ENCODE measurements at places on chromosomes 1 and 21.

GRCh38 chr1:232767305-232768074, 37.7 kb upstream of the MAP10 start:
- DNase-seq, result no peak

- DNase-seq, result no peak
Observed at GRCh38 chr1:221863635-221864034, 121.7 kb upstream of the DUSP10 start.

DNA sequence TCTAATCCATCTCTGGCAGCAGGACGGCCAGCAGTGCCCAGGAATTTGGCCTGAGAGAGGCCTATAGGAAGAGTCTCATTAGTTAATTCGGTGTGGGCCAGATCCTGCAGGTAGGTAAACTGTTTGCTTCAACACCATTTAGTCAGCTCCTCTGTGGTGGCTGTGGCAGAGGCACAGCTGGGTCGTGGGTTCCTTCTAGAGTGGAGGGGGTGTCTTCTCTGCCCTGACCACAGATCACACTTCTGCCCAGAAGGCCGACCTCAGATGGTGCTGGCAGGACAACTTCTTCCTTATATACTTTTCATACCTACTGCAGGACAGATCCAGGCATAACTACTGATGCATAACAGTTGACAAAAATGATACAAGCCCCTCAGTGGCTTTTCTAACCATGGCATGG, 281.4 kb downstream of the RPS6KC1 start:
- no peak for DNase-seq

DNA sequence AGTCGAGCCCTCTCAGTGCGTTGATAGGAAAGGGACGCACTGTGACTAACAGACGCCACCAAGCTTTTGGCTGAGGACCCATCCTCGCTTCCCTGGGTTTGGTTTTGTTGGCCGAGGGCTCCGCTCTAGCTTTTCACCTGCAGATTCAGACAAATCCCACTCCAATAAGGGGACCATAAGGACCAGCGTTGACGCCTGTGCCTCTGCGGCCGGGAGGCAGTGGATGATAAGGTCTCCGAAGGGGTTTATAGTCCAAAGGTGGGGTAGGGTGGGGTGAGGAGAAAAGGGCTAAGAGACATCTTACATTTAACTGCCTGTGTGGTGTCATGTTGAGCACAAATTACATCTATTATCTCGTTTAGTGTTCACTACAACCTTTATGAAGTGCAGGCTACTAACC, 760 bp downstream of the PEX14 start:
- DNase-seq, result no peak

GRCh38 chr21:34983680-34984086, 65.4 kb downstream of the RUNX1 start:
- peak; percentile 15 for DNase-seq

DNA sequence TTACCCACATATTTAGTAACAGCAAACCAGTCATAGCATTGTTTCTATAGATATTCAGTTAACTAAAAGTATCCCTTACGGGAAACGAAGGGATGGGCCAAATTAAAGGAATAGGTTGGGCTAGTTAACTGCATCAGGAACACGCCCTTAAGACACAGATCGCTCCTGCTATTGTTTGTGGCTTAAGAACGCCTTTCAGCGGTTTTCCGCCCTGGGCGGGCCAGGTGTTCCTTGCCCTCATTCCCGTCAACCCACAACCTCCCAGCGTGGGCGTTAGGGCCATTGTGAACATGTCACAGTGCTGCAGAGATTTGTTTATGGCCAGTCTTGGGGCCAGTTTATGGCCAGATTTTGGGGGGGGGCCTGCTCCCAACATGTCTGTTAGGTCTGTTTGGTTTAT, 14.7 kb downstream of the TNFRSF18 start:
- DNase-seq, result no peak

- no peak for DNase-seq
Observed at GRCh38 chr1:185734929-185735700, 924 bp downstream of the HMCN1 start.

DNA sequence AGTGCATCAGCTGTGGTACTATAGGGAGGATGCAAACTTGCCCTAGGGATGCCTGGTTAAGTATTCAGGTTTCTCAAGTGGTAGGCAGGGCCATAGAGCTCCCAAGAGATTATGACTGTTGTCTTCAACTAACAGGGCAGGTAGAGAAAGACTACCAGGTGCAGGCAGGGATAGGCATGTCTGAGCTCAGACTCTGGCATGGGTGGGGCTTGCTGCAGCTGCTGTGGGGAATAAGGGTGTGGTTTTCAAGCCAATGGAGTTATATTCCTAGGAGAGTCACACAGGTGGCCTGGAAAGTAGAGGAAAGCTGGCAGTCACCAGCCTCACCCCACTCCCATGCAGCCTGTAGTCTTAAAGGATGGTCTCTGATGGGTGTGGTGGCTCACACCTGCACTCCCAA, 673.4 kb upstream of the ADGRL4 start:
- no peak for DNase-seq

- no peak for DNase-seq
Observed at GRCh38 chr1:56057466-56058405, 521.6 kb downstream of the PLPP3 start.

- no peak for DNase-seq
Observed at GRCh38 chr1:200380589-200381021, 29.2 kb downstream of the ZNF281 start.

DNA sequence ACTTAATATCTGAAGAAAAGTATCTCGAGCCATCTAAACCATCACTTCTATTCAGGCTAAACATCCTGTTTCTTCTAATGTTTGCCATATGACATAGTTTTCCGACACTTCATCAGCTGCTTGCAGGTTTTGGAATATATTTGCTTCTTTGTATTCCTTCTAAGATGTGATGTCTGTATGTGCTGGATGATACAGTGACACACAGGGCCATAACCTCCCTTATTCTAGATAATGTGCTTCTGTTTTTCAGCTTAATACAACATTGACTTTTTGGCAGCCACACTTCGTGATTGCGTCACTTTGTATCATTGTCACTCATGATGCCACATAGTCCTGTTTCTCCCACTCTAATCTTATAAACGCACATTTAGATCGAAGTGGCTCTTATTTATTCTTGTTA, 156.3 kb downstream of the CRB1 start:
- no peak for DNase-seq

- no peak for DNase-seq
Observed at GRCh38 chr21:41754479-41754891, 12.4 kb downstream of the RIPK4 start.

DNA sequence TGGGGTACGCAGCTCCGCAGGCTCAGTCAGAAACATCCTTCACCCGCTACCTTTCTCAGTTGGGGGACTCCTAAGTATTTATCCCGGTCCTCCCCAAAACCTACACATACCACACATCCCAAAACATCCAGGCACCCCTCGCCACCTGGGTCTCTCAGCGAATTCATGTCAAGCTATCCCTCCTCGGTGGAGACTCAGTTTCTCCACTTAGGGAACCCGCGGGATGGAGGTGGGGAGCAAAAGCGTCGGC, 1.3 kb upstream of the ZBTB7B start:
- DNase-seq, result no peak

- no peak for DNase-seq
Observed at GRCh38 chr1:93108335-93108734, 29.3 kb downstream of the MTF2 start.

DNA sequence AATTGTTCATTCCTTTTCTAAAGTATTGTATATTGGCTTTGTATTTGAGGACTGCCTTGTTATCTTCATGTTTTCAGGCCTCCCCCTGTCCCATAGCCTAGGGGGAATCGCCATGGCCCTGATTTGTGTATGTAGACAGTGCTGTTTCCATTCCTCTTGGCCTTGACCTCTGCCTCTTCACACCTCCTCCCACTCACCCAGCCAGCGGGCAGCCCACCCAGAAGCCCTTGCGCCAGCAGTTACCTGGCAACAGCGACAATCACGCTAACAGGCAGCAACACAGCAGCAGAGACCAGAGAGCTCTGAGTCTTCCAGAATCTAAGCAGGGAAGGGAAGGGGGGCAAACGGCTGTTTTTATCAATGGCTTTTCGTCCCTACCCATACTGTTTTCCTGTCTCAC, 50.0 kb upstream of the NPL start:
- no peak for DNase-seq

DNA sequence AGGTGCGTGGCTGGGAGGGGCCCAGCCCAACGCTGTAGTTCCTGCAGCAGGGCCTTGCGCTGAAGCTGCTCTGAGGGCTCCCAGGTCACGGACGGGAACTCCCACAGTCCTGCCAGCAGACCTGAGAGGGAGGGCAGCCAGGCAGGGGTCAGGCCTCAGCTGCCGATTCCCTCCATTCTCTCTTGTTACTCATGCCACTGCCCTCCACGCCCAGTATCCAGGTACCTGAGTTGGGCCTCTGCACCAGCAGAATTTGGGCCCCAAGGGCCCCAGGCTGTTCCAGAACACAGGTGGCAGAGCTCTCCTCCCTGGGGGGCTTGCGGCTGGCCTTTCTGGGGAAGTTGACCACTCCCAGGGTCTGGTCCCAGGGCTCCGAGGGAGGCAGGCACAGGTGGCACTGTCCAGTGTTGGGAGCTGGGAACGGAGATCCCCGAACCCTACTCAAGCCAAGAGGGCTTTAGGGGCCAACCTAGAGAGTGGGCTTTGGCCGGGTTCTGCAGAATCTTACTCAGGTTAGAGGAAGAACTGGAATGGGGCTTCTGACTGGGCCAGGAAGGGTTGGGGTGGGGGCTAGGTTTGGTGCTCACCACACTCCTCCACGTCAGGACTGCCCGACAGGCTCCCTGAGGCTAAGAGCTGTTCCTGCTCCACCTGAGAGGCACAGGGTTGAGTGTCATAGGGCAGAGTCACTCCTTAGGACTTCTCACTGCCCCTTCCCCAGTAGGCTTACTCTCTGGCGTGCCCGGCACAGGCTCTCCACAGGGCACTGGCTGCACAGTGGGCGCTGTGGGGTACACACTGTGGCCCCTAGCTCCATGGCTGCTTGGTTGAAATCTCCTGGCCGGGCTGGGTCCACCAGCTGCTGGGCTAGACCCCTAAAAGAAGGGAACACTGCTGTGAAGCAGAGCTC, 5.0 kb downstream of the HPDL start:
- no peak for DNase-seq

DNA sequence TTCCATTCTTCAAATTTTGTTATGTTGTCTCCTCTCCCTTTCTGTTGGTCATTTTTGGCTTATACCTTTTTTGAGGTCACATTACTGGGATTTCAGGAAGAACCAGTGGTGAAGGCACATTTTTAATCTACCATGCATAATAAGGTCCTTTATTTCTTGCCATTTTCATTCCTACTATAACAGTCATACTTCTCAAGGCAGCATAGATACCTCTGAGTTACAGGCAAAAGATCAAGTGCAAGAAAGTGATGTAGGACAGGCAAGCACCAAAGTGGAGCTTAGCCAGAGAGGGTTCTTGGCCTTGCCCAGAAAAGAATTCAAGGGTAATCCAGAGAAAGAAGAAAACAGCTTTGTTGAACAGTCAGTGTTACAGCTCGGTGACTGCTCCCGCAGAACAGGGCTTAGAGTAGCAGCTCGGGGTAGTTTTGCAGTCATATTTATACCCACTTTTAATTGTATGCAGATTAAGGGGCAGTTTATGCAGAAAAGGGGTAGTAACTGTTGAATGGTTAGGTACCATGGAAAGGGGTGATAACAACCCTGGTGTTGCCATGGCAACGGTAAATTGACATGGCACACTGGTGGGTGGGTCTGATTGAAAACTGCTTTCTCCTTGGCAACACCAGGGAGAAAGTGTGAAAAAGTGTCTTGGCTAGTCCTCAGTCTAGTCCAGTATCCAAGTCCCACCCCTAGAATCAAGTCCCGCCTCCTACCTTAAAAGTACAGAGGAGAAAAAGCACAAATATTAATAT, 39.6 kb upstream of the DOCK7 start:
- DNase-seq, result no peak

Data from activated T-helper 1 cell treated with Interleukin-2 at 50 U/mL for 16 hours (primary cell).